ENCODE measurements at places on chromosomes 5 and 9. TPM values are rescaled to one million over a fixed set of nuclear protein-coding genes. Genes with fewer than 3 reads are reported as not detected.

DNA sequence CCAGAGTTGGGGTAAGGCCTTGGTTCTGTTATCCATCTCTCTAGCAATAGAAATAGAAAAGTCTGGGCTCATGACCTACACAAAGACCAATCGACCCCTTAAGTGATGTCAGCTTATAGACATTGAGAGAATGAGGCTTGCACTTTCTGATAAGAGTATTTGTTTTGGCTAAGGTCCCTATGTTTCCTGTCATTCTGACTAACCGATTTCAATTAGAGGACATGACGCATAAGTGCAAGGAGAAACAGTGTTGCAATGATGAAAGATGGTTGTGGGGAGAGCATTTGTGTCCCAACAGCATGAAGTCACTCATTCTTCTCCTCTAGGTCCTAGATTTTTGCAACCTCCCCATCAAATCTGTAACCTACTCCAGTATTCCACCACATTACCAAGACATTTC is 255.1 kb downstream of the MAT2B start:
- DNase-seq: peak; percentile 24

GRCh38 chr9:77030045-77030444 is 10.6 kb downstream of the FOXB2 start:
- no peak for DNase-seq

- DNase-seq: no peak
These were observed 9.3 kb upstream of the OR13F1 start for GRCh38 chr9:104494808-104495207.

CDX1 gene
- not detected for polyA plus RNA-seq

DNA sequence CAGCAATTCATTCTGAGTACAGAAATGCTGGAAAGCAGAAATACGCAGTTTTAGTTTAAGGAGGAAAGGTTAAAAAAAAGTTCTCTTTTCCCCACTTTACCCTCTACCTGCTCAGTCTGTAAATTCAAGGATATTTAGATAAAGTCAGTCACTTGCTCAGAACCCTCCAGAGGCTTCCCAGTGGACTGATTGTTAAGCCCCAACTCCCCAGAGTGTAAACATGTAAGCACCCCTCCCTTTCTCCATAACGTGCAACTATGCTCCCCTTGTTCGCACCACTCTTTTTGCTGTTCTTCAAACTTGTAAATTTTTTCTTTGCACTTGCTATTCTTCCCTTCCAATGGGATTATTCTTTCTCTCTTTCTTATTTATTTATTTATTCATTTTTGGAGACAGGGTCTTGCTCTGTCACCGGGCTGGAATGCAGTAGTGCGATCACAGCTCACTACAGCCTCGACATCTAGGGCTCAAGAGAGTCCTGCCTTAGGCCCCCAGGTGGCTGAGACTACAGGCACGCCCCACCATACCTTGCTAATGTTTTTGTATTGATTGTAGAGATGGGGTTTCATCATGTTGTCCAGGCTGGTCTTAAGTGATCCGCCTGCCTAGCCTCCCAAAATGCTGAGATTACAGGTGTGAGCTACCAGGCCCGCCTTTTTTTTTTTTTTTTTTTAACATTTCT is 32.5 kb upstream of the ERBIN start:
- no peak for DNase-seq

GRCh38 chr9:111253742-111254437 is 76.1 kb downstream of the OR2K2 start:
- DNase-seq: no peak

GRCh38 chr5:116773926-116774325 is 199.3 kb upstream of the SEMA6A start:
- no peak for DNase-seq

Measured in HepG2 (cell line).